ENCODE measurements at places on chromosomes 2 and 18.

DNA sequence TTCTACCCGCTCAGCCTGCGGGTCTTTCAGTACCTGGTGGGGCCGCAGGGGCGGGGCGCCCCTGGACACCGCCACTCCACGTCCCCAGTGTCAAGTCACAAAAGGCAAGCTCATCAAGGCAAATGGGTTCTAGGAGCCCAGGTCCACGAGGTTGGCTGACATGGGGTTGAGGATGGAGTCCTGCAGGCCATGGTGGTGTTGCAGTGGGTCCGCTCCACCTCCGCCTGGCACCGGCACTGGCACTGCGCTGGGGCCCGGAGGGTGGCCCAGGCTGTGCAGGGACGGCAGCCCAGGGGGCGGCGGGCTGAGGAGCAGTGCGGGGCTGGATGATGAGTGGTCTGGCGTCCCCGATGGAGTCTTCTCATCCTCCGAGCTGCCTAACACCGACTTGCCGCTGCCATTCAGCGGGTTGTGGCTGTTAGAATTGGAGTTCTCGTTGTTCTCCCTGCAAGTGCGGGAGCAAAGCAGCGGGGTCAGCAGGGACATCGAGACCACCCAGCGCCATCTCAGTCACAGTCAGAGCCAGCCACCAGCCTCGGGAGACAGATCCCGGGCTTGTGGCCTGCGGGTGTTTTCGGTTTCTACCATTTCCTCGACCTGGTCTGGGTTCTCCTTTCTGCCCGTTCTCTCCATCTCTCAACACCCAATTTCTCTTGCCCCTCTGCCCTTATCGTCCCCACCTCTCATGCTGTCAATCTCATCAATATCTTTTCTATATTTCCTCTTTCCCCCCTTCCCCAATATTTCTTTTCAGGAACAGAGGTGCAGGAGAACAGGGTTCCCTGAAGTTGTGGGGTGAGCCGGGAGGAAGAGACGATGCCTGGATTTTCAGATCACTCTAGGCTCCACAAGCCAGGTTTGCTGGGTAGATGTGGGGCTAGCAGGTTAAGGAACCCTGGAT is 3.0 kb downstream of the SIX2 start:
- no peak for DNase-seq

GRCh38 chr2:43314299-43314927 is 88.0 kb upstream of the ZFP36L2 start:
- no peak for DNase-seq

DNA sequence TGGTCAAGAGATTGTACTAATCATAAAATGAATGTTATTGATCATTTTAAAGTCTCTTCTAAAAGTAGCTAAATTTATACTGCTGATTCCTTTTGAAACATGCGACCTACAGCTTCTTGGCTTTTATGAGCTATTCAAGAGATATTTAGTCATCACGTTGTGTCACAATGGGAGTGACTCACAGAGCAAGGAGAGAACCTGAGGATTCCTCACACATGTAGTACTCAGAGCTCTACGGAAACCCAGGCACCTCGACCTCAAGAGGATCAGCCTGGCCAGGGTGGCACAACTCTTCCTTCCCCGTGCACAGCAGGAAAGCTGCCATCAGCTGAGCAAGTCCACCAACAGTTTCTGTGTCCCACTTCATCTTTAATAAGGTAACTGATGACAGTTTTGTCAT is at the start of gene DHRS9:
TSS of gene DHRS9 (plus strand) at position 223 of the 400 bp plus-strand sequence. CDS start 12,019 bp downstream, outside the sequence.
- DNase-seq, result no peak

DNA sequence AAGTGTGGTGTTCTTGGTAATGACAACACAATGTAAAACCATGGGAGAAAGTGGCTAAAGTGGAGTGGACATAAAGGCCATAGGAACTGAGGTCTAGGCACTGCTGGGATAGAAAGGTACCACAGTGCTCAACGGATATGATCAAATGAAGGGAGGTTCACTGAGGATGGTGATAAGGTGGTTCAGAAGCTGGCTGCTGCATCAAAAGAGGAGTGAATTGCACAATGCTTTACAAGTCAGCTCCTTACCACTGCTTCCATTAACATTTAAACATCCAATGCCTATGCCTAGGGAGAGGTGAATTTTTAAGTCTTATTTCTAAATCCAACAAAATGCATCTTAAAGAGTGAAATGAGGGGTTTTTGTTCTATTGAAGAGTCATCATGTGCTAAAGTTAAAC is 100.1 kb upstream of the ITGB6 start:
- DNase-seq, result no peak

GRCh38 chr2:147374423-147374811 is 470.4 kb upstream of the ACVR2A start:
- no peak for DNase-seq

DNA sequence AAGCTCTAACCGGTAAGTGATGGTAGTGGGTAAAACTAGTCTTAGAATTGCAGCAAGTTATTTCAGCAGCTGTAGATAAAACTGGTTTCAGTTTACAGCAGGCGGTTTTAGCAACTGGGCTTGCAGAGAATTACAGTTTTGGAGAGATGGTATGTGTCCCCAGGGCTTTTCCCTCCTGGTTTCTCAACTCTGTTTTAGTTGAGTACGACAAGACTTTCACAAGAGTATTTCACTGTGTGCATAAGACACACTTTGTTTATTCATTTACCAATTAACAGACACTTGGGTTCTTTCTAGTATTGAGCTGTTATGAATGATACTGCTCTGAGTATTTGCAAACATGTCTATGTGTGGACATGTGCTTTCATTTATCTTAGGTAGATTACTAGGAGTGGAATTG is 65.6 kb upstream of the RFX8 start:
- DNase-seq, result no peak

Measured in activated CD8-positive, alpha-beta memory T cell treated with anti-CD3 and anti-CD28 coated beads for 48 hours (primary cell).